ENCODE measurements at places on chromosomes 1 and 21.

DNA sequence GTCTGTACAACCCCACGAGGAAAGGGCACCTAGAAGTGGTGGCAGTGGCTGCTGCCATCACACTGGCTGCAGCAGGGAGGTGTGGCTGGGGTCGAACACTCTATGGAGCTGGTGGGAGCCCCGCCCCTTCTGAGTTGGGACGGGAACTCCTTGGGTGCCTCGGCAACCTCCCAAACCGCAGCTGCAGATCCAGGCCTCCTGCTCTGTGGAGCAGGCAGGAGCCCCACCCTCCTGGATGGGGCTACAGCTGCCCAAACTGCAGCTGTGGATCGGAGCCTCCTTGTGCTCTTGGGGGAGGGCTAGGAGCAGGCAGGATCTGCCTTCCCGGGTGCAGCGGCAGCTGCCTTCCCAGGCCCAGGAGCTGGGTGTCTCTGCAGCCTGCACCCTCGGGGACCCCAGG is 38.9 kb upstream of the TARDBP start:
- peak; percentile 14 for DNase-seq

DNA sequence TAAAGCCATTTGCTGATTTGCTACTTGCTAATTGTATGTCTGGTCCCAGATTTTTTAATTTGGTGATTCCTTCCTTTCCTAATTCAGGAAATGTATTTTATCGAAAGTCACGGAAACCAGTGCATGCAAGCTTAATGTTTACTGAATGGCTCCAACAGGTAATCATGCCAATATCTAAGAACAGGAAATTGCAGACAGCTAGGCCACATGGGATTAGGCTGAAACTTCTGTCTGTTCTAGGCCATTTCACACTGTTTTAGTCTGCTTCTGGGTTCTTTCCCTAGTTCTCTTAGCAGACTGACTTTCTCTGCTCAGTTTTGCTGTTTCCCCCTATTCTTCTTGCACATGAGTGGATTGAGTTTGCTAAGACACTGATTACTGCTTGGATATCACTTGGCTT is 111.4 kb downstream of the NTNG1 start:
- no peak for DNase-seq

DNA sequence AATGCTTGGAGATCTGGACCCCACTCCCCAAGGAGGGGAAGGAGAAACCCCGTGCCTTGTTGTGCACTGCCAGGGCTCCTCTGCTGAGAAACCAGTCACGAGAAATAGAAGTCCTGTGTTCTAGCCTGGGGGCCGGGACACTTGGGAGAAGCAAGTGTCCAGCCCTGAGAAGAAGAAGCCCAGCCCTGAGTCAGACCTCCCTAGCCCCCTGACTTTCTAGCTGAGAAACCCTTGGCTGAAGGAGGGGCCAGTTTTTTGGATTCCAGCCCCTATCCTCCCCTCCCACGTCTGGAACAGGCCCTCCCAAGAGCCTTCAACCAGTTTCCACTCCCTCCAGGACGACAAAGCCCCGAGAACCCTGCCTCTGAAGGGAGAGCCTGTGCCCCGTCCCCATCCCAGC is 100.5 kb downstream of the NAV1 start:
- no peak for DNase-seq

- no peak for DNase-seq
Observed at GRCh38 chr1:232011961-232012360, 385.4 kb downstream of the DISC1 start.

GRCh38 chr1:66422804-66423203 is 111.1 kb upstream of the SGIP1 start:
- no peak for DNase-seq

- no peak for DNase-seq
Observed at GRCh38 chr21:46486481-46487126, 27.9 kb downstream of the DIP2A start.

- no peak for DNase-seq
Observed at GRCh38 chr1:179447489-179447888, 81.7 kb downstream of the AXDND1 start.

GRCh38 chr1:184851822-184852746 is 97.4 kb upstream of the EDEM3 start:
- no peak for DNase-seq

DNA sequence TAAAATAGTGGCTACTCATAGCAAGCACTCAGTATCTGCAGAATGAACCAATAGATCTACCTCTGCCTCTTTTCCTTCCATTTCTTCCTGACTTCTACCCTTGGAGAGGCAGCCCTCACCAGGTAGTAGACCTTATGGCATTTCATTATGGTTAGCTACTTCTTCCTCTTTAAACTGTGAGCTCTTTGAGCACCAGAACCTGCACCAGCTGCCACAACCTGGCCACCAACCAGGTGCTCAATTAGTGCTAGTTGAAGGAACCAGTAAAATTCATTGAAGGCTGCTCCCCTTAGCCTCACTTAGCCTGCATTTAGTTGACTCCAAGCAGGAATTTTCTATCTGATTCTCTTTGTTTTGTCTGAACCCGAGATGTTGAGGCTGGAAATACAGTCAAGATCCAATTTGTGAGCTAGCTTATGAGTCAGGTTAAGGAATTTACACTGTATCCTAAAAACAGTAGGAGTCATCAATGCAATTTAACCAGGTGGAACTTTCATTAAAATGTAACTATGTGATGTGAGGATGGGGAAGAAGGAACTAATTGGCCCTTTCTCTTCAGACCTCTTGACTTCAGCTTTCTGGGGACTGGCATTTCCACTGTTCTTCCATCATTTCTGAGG is 81.5 kb upstream of the UBE2U start:
- DNase-seq = no peak

DNA sequence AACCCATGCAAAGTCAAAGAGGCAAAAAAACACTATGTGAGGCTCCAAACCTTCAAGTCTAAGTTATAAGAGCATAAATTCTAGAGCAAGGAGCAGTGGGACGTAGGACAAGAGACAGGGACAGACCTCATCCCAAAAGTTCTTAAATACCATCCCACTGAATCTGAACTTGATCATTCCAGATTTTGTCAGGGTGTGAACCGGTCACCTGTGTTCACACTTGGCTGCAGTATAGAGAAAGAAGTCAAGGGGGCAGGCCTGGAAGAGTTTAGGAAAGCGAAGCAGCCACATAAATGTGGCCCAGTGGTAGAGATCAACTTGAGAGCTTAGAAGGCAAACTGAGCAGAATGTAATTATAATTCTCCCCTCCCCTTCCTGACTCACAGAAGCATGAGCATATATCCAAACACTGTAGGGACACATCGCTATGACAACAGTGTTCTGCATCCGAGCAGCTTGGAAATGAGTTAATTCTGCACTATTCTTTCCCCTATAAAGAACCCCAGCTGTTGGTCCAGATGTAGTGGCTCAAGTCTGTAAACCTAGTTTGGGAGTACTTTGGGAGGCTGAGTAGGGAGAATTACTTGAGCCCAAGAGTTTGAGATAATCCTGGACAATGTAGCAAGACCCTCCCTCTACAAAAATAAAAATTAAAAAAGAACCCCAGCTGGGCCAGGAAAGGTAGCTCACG is 2.7 kb downstream of the AKR7A2 start:
- no peak for DNase-seq

- peak; percentile 69 for DNase-seq
Observed at GRCh38 chr1:108034396-108034795, 69.4 kb upstream of the VAV3 start.

GRCh38 chr1:89532866-89533265 is 8.2 kb downstream of the LRRC8B start:
- DNase-seq = no peak

DNA sequence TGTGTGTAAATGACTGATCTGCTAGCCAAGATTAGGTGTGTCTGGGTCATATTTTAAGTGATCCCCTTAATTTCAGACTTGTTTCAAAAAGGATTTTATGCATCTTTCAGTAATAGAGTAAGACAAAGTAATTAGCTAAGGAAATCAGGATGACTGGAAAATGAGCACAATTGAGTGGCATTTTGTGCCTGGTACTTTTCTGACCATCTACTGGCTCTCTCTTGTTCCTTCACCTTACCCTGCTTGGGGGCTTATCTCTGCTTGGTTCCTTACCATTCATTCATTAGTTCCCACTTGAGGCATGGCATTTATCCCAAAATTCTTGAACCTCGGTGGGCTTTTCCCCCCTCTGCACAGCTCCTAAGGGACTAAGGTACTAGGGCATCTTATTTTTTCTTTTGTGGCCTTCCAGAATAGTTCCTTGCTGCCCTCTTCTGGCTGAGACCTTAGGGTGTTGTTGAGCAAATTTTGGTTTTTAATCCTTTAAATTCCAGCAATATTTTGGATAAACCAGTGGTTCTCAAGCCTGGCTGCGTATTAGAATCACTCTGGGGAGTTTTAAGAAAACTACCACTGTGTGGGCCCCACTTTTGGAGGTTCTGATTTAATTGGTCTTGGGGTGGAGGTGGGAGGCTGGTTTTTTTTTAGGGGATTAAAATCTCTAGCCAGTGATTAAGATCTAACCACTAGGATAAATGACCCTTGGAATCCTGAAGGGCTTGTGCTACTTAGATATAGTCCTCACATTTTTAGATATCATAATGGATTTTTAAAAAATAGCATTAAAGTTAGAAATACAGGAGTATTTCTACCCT is 50.8 kb downstream of the HS2ST1 start:
- DNase-seq = no peak

GRCh38 chr1:38292969-38293368 is 246.4 kb upstream of the POU3F1 start:
- DNase-seq = no peak

GRCh38 chr1:58345215-58346035 is 201.1 kb downstream of the OMA1 start:
- DNase-seq = no peak

- no peak for DNase-seq
Observed at GRCh38 chr21:16406355-16406754, 676.6 kb downstream of the USP25 start.

DNA sequence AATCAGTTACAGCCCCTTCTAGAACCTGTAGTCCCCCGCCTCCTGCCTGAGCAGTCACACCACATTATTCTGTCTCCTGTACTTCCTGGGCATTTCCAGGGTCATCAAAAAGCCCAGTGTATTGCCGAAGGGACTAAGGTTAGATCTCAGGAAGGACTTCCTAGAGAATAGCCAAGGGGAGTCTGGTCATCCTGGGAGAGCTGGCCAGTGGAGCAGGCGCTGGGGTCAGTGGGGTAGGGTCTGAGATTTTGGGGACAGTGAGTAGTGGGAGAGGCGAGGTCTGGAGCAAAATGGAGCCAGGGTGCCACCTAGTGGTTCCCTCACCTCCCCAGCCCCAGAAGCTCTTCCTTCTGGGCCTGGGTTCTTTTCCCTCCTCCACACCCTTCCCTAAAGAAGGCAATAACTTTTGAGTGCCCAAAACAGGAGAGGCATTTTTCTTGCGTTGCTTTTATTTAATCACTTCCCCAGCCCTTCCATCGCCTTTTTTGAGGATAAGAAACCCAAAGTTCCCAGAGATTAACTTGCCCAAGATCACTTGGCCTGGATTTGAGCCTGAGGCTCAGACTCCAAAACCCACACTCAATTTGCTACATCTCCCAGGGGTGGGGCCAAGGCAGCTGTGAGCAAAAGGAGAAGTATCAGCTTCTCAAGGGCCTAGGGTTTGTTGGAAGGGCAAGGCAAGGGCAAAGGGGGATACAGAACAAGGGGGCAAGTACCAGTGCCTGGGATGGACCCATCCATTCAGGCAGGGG is 7.3 kb upstream of the PMVK start:
- DNase-seq = no peak

DNA sequence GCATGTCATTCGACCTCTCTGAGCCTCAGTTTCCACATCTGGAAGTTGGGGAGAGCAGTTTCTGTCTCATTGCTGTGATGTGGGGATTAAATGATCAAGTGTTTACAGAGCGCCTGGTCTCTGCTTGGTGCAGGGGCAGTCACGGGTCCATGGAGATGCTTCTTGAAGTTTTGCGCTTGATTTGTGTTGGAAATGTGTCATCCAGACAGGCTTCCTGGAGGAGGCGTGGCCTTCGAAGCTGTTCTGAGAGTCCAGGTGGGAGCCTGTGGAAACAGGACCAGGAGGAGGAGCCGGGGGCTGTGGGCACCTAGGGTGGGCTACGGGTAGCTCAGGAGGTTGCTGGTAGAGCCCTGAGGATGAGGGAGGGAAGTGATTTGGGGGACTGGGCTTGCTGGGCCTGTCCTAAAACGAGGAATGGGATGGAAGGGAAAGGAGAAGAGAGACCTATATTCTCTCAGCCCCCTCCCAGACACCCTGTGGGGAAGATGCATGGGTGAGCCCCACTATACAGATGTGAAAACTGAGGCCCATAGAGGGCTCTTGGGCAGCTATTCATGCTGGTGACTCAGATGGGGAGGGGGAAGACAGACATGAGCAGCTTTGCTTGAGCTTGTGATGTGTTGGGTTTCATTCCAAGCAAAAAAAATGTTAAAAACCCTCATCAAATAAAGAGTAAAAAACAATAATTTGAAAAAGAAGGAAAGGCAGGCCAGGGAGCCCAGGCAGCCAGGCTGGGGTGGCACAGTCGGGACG is 107.2 kb upstream of the WNT4 start:
- DNase-seq = no peak

- DNase-seq = no peak
Observed at GRCh38 chr1:12315146-12315545, 85.3 kb downstream of the VPS13D start.

DNA sequence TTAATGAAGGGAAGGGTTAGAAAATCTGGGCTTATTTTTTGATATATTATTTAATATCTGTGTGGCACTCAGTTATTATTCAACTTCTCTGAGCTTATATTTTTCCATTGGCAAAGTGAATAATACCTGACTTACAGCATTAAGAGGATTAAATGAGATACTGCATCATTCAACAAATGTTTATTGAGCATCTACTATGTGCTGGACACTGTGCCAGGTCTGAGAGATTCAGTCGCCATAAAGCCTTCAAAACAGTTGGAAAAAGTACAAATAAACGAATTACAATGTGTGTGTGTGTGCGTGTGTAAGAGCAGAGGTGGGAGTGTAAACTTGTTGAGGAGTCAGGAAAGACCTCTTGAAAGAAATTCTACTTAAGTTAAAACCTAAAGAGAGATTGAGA is 87.9 kb upstream of the CD53 start:
- DNase-seq = no peak

- peak; percentile 9 for DNase-seq
Observed at GRCh38 chr1:167229719-167230385, 9.2 kb downstream of the POU2F1 start.

DNA sequence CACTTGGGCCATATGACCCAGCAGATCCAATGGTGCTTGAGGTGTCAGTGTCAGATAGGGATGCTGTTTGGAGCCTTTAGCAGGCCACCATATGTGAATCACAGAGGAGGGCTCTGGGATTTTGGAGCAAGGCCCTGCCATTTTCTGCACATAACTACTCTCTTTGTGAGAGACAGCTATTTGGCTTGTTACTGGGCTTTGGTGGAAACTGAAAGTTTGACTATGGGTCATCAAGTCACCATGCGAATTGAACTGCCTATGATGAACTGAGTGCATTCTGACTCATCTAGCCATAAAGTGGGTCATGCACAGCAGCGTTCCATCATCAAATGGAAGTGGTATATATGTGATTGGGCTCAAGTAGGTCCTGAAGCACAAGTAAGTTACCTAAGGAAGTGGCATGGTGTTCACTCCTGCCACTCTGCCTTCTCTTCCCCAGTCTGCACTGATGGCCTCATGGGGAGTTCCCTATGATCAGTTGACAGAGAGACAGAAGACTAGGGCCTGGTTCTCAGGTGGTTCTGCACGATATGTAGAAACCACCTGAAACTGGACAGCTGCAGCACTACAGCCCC is 447.3 kb downstream of the AGBL4 start:
- no peak for DNase-seq

- DNase-seq = no peak
Observed at GRCh38 chr1:3743421-3743820, 8.8 kb upstream of the CCDC27 start.

- no peak for DNase-seq
Observed at GRCh38 chr1:31135973-31136600, 70.6 kb upstream of the PUM1 start.
